Cortex of kidney (tissue), 1 donor: ENCODE measurements at places on chromosomes 3 and 15.

DNA sequence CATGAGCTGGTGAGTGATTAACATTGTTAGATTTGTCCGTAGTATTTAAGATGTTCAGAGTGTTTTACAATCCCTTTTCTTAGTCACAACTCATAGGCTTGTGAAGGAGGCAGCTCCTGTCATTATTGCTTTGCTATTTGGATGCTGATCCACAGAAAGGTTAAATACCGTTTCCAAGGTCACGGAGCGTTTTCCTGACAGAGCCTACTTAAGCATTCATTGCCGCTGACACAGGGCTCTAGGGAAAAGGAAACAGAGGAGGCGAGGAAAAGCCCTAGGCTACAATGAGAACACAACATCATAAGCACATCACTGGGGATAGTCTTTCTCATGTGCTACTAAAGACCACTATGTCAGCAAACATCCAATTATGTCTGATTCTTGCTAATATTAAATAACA is 38.5 kb upstream of the CPB1 start:
- DNase-seq, result no peak

- DNase-seq, result no peak
These were observed 28.5 kb upstream of the DCUN1D1 start for GRCh38 chr3:183008800-183009199.

DNA sequence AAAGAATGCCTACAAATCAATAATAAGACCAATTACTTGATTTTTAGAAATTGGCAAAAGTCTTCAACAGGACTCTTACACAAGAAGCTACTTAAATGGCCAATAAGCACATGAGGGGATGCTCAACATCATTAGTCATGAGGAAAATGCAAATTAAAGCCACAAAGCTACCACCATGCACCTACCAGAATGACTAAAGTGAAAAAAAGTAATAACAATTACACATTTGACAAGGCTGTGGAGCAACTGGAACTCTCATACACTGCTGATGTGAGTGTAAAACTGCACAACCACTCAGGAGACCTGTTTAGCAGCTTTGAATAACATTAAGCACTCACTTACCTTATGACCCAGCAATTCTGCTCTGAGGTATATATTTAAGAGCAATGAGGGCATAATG is 68.4 kb downstream of the PPCDC start:
- DNase-seq, result no peak

GRCh38 chr3:23895181-23895580 is 21.6 kb downstream of the NKIRAS1 start:
- no peak for DNase-seq

DNA sequence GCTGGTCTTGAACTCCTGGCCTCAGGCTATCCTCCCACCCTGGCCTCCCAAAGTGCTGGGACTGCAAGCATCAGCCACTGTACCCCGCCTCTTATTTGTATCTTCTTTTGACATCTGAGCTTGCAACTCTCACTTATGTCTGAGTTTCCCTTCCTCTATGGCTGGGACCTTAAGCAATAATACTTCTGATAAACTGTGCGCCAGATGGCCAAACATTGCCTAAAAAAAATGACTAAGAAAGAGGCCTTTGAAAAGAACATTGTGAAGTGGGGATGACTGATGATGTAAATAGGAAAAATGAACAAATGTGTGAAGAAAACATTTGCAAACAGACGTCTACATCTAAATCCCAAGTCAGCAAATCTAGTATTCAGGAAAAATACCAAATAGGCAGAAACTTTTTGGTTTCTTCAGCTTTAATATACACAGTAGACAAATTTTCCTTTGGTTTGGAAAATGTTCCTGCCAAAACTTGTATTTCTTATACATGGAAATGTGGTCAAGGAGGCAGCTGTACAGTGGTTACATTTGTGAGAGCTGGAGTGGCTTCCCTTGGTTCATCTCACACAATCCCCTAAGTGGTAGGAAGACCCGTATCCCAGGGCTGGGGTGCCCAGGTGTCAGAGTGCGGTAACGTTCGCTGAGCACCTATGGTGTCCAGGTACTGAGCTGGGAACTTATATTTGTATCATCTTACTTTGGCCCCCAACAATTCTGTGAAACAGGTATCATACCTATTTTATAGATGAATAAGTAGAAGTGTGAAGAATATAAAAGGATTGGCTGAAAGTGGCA is 11.6 kb upstream of the TFRC start:
- no peak for DNase-seq

DNA sequence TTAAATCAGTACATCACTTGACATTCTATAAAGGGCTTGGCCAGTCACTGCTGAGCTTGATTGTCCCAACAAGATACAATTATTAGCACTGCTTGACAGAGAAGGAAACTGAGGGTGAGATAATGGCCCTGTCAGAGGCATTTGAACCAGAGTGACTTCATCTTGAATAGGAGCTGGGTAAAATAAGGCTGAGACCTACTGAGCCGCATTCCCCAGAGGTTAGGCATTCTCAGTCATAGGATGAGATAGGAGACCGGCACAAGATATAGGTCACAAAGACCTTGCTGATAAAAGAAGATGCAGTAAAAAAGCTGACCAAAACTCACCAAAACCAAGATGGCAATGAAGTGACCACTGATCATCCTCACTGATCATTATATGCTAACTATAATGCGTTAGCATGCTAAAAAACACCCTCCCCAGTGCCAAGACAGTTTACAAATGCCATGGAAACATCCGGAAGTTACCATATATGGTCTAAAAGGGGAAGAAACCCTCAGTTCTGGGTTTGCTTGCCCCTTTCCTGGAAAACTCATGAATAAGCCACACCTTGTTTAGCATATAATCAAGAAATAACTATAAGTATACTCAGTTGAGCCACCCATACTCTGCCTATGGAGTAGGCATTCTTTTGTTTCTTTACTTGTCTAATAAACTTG is 239.1 kb upstream of the SETMAR start:
- no peak for DNase-seq

DNA sequence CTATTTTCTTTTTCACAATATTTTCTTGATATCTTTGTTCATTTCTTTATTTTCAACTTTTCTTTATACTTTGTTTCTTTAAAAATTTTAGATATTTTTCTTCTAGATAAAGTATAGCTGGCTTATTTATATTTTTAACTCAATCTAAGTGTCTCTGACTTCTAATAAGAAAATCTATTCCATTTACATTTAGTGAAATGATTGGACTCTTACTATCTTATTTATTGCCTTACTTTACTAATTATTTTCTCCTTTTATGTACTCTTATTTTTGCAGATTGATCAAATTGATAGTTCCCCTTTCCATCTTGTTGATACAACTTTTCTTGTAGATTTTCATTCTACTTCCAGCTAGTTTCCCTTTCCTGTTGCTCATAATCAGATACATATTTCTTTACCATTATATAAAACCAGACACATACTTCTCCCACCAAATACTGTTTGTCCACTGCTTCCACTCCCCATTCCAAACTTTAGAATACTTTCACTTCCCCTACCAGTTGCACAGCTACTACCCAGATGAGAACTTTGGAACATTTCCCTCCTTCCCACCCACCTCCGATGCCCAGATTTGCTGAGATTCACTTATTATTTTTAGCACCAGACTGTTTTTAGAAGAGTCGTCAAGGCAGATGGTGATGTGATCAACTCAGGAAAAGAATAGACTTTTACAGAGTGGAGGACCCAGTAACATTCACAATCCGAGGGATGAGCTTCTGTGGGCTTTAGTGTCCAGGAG is 151.5 kb downstream of the LIPC start:
- no peak for DNase-seq

GRCh38 chr15:90159213-90159612 is 41.9 kb upstream of the SEMA4B start:
- no peak for DNase-seq

- DNase-seq, result no peak
These were observed 7.0 kb downstream of the CFAP100 start for GRCh38 chr3:126401611-126402160.

GRCh38 chr3:101633186-101633585 is 43.7 kb downstream of the ZBTB11 start:
- DNase-seq, result no peak

DNA sequence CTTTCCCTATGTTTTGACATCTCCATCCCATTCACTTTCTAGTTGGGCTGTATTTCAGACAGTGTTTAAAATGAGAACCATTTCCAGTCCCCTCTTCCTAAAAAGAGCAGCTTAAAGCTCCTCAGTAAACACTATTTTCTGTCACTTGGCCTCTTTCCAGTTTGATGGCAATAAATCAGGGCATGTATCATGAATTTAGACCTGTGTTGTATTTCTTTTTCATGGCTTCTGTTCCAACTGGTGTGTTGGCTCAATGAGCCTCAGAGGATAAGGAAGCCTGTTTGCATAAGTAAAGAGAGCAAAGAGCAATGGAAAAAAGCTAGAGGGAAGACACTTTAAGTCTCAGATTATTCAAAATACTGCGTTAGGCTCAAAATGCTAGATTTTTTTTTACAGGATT is 7.2 kb downstream of the CCDC80 start:
- no peak for DNase-seq

DNA sequence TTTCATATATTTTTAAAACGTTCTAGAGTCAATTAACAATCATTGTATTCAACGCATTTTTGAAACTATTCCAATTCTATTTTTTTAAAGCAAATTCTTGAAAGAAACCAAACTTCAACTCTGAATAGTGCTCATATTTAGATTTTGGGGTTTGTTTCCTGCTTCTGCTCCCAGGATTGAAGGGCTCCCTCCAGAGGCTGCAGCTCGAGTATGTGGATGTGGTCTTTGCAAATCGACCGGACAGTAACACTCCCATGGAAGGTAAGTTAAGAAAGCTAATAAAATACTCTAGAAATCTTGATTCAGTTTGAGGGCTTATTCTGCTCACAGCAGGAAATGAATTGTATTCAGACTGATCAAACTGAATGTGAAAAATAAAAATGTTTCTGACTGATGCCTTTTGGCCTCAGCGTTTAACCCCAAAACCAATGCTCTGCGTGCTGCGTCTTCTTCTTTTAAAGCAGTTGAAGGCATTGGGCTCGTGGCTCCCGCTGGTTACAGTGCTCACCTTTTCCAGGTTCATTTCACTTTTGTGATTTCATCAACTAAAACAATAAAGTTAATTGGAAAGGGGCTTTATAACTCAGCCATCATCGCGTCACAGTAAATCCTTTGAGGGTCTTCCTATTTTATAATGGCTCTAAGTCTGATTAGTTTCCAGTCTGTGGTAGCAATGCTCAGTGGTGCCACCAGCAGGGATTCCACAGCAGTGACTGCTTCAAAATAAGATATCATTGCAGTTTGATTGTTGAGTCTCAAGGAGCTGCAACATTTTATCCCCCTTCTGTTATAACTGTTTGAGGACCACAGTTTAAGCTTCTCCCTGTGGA is 80.1 kb downstream of the SSR3 start:
- DNase-seq, result no peak

DNA sequence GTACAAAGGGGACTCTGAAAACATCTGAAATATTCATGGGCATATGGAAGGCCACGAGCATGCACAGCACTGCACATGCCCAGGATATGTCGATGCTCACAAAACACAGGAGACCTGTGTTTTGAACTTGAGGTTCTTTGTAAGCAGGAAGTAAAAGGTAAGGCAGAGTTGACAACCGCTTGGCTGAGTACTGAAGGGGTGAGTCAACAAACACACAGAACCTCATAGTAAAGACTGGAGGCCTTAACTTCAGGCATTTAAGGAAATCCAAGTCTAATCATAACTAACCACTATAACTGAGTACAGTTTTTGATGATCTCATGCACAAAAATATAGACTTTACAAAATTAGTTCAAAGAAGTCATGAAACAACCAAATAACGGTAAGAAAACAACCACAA is 80.6 kb downstream of the MYO9A start:
- no peak for DNase-seq

- DNase-seq, result no peak
These were observed 84.9 kb downstream of the RFTN1 start for GRCh38 chr3:16428612-16429011.

DNA sequence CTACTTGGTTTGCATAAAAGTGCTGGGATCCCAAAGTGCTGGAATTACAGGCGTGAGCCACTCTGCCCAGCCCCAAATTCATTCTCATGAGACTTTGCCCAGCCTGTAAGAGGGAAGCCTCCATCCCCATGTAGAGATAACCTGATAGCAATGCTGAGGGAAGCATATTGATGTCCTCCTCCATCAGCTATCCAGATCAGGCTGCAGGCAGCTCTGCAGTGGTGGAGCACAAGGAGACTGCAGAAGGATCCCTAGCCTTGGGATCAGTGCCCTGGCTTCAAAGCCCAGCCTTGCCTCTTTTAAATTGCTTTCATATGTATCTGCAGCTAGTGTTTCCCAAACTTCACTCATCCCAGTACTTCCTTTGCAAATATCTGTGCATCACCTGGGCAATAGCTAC is 32.7 kb downstream of the MECOM start:
- DNase-seq, result no peak

GRCh38 chr3:169999433-169999832 is 32.8 kb downstream of the SEC62 start:
- DNase-seq, result no peak

DNA sequence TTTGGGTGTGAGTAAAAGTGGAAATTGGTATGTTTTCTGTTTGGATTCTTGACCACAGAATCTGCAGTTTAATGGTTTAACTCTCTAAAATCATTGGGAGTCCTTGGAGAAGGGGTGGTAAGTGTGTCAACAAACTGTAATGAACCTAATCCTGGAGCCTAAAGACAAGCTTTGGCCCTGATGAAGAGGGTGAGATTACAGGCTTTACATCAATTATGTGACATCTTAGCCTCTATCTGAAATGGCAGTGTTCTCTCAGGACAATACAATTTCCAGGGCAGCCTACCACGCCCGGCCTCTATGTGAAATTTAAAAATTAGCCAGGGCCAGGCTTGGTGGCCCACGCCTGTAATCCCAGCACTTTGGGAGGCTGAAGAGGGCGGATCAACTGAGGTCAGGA is 4.3 kb upstream of the PKM start:
- DNase-seq, result no peak

- DNase-seq, result no peak
These were observed 125.8 kb downstream of the SSR3 start for GRCh38 chr3:156429125-156429524.

DNA sequence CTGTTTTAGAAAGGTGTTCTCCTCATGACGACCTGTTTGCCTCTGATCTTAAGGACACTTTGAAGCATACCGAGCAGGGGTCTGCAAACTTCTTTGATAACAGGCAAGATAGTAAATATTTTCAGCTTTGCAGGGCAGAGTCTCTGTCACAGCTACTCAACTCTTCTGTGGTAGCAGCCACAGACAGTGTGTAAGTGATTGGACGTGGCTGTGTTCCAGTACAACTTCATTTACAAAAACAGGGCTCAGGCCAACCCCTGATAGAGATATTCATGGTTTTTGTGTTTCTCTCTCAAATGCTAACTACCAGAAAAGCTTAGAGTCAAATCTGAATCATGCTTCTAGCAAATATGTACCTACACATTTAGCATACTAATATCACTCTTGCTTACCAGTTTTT is 51.5 kb downstream of the TGFBR2 start:
- DNase-seq, result no peak

DNA sequence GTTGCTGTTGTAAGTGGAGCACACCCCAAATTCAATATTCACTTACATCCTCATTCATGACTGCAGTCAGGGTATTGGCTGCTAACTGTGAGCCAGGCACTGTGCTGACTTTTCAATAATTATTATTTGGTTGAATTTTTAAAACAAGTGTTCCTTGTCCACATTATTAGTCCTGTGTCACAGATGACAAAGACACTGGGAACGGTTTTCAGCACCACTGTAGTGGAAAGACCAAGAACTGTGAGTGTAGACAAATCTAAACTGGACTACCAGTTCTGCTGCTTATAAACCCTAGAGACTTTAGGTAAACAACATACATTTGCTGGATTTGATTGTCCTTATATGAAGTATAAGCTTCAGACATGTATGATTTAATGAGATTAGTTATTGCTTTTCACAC is 197.7 kb upstream of the ROBO2 start:
- DNase-seq, result no peak
